ENCODE measurements at places on chromosomes 7 and 10.

GRCh38 chr10:124864421-124865193 lies 63.0 kb downstream of the ABRAXAS2 start:
- DNase-seq, result no peak

GRCh38 chr10:124097883-124098282 lies 4.5 kb upstream of the CHST15 start:
- DNase-seq, result no peak

- no peak for DNase-seq
Measured at GRCh38 chr7:155532792-155533119, 13.6 kb downstream of the CNPY1 start.

DNA sequence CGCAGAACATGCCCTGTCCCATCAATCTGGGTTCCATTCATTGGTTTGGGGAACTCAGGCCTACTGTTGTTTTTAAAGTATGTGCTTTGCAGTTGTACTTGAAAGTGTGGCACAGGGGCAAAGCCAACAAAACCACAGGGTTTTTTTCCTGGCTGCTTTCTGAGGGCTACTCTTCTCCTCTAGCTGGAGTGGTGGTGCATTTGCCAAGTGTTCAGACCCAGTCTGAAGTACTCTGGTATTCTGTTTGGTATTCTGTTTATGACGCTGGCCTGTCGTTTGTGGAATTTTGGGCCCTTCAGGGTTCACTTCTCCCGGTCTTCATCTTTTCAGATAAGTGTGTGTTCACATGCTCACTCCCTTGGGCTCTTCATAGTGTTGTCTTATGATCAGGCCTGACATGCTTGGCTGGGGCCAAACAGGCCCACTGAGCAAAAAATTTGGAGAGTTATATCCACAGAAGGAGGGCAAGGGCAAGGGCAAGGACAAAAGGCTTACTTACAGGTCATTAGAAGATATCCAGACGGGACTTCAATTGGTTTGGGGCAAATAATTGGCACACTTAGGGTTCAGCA lies 26.3 kb downstream of the SLC26A4 start:
- DNase-seq, result peak; percentile 27

GRCh38 chr7:158272091-158272490 lies 315.5 kb downstream of the PTPRN2 start:
- no peak for DNase-seq

DNA sequence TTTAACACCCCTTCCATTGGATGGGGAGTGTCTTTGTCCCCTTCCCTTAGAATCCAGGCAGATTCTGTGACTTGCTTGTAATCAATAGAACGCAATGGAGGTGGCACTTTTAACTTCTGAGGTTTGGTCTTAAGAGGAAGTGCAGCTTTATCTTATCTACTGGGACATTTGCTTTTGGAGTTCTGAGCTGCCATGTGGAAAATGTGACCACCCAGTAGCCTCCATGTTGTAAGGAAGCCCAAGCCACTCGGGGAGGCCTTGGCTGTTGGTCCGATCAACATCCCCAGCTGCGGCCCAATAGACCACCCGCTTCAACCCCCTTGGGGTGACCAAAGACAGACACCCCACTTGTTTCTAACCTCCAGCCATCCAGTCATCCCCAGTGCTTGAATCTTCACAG lies 86.3 kb upstream of the FAM171A1 start:
- no peak for DNase-seq

- no peak for DNase-seq
Measured at GRCh38 chr10:104029521-104029860, 56.2 kb downstream of the COL17A1 start.

DNA sequence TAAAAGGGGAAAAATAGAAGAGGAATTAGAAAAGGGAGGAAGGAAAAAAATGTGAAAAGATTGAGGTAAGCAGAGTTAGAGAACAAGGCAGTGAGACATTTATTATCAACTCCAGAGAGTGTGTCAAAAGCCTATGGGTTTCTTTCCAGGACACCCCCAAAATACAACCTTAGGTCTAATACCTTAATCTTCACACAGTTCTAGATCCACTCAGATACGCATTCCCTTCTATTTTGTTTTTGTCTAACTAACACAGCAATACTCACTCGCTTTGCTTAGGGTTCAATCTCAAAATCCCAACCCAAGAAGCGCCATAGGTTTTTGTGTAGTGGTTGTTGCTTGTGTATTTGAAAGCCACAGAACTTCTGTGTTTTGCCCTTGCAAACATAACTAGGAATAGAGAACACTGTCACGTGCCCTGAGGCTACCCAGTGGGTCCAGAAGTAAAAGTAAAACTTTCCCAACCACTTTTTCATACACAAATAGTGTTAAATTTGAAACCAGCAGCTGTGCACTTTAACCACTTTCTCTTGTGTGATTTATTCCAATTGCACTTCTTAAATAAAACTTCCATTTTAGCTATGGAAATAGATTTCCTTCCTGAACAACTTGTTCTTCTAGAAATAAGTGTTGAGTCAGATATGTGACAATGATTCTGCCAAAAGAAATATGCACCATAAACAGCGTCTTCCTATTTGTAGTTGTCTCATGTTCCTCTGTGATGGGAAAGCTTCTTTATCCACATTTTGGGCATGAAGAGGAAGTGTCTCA lies 414.7 kb upstream of the GHITM start:
- no peak for DNase-seq
